Stimulated activated CD8-positive, alpha-beta memory T cell treated with anti-CD3 and anti-CD28 coated beads, Interleukin-4, amount 100 ng/mL, for 1 hour (primary cell): ENCODE measurements at places on chromosomes 3 and 15.

GRCh38 chr3:150520408-150520807, 25.9 kb downstream of the SERP1 start:
- DNase-seq, result no peak

GRCh38 chr3:108137460-108137814, 46.6 kb upstream of the CD47 start:
- DNase-seq, result no peak

GRCh38 chr15:73442968-73443367, at the start of gene REC114:
TSS of gene REC114 (plus strand) at chr15:73443164. CDS start at chr15:73443186, 22 bp downstream.
- no peak for DNase-seq

GRCh38 chr15:81255958-81256320, 59.3 kb downstream of the IL16 start:
- no peak for DNase-seq

GRCh38 chr15:77818484-77819047, 185.9 kb upstream of the LINGO1 start:
- DNase-seq, result no peak

DNA sequence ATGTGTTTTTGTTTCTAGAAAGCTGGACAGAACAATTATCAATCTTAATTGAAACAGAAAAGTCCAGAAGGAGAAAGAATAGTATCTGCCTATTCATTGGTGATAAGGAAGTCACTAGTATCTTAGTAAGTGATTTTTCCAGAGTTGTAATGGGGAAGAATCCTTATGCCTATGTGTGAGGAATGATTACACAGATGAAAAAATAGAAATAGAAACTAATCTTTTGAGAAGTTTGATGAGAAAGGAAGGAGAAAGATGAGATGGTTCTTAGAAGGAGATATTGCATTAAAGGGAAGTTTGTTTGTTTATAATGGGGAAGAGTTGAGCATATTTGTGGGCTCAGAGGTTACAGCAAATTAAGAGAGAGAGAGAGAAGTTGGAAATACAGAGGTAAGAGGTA, 42.7 kb upstream of the CBLB start:
- DNase-seq, result no peak

GRCh38 chr3:169041677-169042171, 621.8 kb downstream of the MECOM start:
- DNase-seq, result no peak

- no peak for DNase-seq
These were observed 88.2 kb upstream of the ABI3BP start for GRCh38 chr3:101081446-101081845.

DNA sequence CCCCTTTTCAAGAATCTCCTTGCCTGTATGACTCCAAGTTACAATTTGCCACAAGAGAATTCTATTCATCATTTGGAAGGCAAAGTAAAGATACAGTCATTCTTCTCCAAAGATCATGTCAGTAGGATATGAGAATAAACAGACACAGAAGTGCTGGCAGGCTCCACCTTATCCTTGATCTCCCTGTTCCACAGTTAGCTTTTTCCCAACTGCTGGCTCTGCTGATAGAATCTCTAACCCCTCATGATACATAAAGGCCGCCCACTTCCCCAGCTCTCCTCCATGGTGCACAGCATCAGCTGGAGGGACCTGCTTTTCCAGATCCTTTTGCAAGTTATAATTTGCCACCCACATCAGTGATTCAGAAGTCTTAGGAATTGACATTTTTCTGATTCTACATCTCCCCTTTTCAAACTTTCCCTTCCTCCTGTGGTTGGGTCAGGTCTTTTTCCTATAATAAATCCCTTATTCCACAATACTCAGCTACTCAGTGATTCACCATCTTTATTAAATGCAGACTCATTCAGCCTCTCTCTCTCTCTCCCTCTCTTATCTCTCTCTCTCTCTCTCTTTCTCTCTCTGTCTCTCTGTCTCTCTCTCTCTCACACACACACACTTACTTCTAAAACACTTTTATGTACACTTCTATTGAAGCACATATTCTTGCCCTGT, 465.4 kb downstream of the GBE1 start:
- no peak for DNase-seq

DNA sequence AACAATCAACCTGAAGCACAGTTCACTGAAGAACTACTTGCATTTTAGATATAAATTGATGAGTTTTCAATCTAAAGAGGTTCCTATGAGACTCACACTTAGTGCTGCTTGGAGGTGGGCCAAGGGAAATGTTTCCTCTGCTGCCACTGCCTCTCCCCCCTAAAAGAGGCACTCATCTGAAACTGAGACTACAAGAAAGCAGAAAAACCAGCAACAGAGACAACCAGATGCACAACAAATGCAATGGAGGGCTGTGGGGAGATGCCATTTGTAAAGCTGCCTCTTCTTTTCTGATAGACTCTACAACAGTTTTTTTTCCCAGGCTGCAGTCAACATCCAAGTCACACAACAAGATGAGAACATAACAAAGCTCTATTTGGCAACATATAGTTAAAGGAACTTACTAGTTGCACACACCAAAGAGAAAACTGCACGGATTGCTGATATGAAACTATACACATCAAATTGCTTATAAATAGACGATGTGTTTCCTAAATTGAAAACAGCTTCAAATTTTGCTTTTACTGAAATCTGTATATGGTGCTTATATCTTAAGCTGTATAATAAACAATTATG, 11.0 kb downstream of the TSPAN3 start:
- no peak for DNase-seq

DNA sequence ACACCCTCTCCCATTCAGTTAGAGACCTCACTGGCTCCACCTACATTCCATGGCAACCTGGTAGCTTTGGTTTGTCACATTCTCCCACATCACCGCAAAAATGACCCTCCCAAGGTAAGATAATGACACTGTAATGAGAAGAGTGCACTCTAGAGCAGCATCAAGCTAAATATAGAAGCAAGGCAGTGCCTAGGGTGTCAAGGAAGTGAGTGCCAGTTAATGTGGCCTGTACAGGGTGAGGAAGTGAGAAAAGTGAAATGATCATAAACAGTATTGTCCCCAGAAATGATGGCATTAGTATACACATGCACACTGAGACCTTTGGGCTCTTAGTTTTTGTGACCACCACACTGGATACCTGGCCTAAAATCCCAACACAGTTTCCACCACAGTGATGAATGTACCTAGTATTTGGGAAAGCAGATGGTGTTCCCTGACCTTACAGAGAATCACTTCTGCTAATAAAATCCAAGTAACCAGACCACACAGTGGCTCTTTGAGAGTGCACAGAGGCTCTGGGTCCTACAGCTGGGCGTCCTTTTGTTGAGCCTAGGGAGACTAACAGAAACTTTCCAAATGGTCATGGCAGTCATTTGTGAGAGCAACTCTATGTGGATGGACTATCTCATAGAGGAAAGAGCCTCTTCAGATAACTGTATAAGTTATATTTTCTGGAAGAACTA, 106.6 kb downstream of the ARPP21 start:
- DNase-seq, result no peak

- DNase-seq, result no peak
These were observed 27.3 kb upstream of the ST3GAL6 start for GRCh38 chr3:98735761-98736269.

- no peak for DNase-seq
These were observed 211.4 kb upstream of the ZNF385D start for GRCh38 chr3:21962456-21962855.

DNA sequence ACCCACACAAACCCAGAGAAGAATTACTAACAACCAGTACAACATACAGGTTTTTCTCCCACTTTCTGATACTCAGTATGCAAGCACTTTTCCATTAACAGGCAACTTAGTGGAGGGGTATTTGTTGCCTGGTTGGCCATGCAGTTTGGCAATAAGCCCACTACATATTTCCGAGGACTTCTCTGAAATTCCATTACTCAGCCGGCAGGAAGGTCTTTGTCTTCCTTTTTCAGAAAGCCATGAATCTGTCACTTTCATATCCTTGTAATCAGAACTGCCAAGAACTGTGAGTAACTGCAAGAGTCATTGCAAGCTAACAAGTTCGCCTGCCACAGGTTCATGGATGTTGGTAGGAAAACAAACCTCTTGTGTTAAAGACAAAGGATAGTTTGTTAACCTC, 422.3 kb upstream of the ROBO1 start:
- DNase-seq, result no peak

DNA sequence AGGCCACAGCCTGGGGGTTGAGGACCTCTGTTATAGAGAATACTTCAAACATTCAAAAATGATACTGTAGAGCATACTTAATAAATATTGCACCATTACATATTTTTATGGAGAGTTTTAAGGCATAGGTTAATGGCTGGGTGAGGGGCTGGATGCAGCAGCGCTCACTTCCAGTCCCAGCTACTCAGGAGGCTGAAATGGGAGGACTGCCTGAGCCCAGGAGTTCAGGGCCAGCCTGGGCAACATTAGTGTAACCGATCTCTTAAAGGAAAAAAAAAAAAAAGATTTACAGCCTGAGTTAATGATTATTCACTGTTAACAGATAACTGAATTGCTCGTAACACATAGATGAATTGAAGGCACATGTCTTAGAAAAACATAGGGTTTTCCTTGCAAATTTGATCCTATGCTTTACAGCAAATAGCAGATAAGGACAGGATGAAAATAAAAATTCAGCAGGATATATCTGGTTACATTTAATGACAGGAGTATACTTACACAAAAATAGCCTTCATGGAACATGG, 282.9 kb downstream of the TBC1D5 start:
- DNase-seq, result no peak

DNA sequence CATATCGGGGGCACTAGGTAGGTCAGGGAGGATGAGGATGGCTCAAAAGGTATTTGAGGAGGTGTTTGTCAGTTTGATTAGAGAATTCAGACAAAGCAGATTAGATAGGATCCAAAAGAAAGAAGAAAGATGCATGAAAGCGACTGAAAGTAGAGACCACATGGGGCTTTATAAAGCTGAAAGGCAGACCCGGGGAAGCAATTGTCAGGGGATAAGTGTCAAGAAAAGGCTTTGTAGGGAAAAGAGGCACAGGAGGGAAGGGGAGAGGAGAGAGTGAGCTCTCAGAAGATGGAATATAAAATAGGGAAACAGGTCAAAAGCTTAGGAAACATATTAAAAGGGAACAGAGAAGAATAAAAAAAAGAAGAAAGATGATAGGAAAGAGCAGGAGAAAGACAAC, 308.2 kb upstream of the RORA start:
- no peak for DNase-seq

GRCh38 chr15:41499109-41499851, 5.6 kb downstream of the ITPKA start:
- DNase-seq, result no peak

DNA sequence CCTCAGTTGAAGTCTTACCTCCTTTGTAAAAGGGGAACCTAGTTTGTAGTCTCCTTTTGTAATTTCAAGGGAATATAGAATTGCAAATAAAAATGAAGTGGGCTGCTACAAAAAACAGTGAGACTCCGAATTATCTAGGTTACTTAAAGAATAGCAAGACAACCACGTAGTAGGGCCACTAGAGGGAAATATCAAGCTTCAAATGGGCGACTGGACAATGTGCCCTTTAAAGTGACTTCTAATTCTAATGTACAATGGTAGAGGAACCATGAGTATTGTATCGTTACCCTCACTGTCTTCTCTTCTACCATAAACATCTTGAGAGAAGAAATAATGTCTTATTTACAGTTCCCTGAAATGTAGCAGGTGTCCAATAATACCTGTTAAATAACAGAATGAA, 56.3 kb downstream of the TP63 start:
- no peak for DNase-seq

DNA sequence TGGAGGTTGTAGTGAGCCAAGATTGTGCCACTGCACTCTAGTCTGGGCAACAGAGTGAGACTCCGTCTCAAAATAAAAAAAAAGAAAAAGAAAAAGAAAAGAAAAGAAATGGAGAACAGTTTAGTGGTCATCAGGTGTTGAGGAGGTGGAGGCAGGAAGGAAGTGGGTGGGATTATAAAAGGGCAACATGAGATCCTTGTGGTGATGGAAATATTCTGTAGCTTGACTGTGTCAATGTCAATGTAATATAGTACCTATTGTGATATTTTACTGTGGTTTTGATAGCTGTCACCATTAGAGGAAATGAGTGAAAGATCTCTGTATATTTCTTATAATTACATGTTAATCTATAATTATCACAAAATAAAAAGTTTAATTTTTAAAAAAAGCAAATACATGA, 60.8 kb downstream of the TRAT1 start:
- no peak for DNase-seq

DNA sequence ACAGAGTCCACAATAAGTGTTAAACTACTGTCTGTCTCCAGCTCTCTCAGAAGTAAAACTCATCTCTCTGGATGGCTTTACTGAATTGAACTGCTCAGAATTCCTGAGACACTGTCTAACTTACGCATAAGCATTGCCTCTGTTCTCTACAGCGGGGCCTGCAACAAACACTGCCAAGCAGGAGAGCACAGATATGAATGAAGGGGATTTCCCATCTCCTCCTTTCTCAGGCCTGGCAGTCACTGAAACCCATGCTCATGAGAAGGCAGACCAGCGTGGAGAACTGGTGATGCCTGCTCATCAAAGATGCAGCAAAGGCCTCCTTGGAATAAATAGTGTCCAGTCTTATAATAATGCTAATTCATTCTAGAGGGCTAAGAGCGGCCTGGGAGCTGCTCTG, 10.3 kb downstream of the RASGRP1 start:
- no peak for DNase-seq

- no peak for DNase-seq
These were observed 5.6 kb downstream of the TERC start for GRCh38 chr3:169759256-169759655.

- peak; percentile 21 for DNase-seq
These were observed at the start of gene CD80 for GRCh38 chr3:119559441-119559963. TSS of gene CD80 (minus strand) at chr3:119559614. CDS start at chr3:119557728, 1,886 bp downstream.

- DNase-seq, result no peak
These were observed 66.8 kb upstream of the BLM start for GRCh38 chr15:90650117-90650955.

DNA sequence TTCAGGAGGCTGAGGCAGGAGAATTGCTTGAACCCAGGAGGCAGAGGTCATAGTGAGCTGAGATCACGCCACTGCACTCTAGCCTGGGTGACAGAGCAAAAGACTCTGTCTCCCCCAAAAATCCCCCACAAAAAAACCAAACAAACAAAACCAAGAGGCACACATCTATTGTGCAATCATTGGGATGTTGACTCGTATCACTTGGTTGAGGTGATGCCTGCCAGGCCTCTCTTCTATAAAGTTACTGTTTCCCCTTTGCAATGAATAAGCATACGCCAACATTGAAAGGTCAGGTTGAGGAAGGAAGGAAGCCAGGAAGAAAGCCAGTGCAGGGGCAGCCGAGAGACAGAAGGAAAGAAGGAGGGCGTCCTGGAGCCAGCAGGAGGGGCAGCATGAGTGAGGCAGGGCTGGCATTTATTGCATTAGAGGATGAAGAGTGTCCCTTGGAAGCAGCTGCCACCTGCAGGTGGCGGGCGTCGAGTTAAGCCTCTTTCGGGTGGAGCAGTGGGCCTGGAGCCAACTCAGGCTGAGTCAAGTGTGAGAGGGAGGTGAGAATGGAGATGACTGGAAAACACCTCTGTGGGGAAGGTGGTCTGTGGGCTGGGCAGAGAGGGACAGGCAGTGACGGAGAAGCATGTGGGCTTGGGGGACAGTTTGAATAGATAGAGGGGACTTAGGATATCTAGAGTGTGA, 8.3 kb upstream of the CSPG4 start:
- DNase-seq, result no peak
